Activated CD4-positive, alpha-beta T cell treated with anti-CD3 and anti-CD28 coated beads for 24 hours (primary cell): ENCODE measurements at places on chromosomes 3 and 15.

- DNase-seq, result no peak
Observed at GRCh38 chr3:172356427-172356826, 91.8 kb downstream of the GHSR start.

- DNase-seq, result no peak
Observed at GRCh38 chr3:26350853-26351252, 271.7 kb upstream of the LRRC3B start.

- DNase-seq, result no peak
Observed at GRCh38 chr15:59654046-59654445, 3.3 kb downstream of the GTF2A2 start.

- DNase-seq, result no peak
Observed at GRCh38 chr3:70606018-70606417, 293.6 kb upstream of the MDFIC2 start.

GRCh38 chr3:38130631-38131065 is 6.3 kb downstream of the ACAA1 start:
- no peak for DNase-seq

- DNase-seq, result no peak
Observed at GRCh38 chr3:74842141-74842540, 227.7 kb upstream of the CNTN3 start.

DNA sequence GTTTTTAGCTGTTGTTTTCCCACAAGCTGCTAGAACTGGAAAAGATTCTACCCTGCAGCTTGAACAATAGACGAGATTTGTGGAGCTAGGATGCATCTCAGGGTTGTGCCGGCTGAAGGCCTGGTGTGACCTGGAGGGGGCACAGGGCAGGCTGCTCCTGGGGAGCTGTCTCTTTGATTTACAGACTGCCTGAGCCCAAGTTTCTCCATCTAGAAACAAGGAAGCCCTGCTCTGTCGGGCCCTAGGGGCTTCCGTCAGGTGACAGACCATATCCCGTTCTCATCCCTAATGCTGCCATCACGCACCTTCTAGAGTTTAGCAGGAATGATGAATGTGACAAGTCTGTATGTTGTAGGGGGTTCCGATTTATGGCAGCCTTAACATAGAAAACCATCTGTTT is 7.9 kb upstream of the CPNE9 start:
- no peak for DNase-seq

- DNase-seq, result peak; percentile 57
Observed at GRCh38 chr3:195863121-195864061, 45.0 kb downstream of the TNK2 start.

DNA sequence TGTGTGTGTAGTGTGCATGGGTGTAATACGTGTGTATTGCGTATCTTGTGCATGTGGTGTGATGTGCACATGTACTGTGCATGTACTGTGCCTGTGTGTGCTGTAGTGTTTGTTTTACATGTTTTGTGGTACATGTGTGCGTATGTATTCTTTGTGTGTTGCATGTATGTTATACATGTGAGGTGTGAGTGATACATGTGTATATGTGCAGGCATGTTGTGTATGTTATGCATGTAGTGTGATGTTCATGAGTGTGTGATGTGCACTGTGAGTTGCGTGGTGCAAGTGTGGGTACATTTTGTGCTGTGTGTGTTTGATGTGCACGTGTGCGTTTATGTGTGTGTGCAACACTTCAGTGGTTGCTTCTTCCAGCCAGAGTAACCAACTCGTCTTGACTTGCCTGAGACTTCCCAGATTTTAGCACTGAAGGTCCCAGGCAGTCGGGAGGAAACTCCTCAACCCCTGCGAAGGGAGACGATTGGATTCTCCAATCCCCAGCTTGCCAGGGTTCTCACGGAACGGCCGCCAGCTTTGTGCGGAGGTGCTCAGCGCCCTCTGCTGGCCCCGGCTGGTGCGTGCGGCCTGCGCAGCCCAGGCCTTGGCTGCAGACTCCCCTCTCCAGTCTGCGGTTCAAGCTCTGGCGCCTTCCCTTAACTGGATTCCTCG is 3.6 kb downstream of the GALNT15 start:
- peak; percentile 64 for DNase-seq

DNA sequence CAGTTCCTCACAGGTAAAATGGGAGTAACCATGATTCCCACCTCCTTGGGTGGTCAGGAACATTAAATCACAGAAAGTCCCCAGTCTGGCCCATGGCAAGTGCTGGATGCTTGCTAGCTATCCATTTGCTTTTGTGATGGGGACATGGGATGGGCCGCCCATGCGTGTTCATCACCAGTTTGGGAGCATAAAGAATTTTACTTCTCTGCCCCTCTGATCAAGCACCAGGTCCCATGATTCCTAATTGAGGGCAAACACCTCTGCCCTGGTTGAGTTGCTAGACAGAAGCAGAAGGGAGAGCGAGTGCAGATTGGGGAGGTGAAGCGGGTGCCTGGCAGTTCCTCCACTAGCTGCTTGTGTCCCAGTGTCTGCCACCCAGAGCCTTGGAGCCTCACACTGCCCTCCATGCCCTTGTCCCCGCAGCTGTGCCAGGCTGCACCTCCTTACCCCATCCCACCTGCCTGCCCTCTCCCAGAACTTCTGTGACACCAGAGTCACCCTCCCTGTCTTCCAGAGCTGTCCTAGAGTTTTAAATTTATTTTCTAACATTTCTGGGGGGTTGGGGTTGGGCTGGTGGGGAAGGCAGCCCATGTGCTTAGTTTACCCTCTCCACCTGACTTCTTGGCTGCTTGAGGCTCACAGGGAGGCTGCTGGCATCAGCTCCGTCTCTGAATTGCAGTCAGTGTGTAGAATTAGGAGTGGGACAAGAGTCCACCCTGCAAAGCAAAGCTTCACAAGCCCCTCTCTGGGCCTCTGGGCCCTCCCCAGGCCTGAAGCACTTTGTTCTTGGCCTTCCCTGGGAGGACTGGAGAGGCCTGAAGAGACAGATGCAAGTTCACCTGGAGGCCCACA is 18.4 kb downstream of the CFAP100 start:
- DNase-seq, result no peak

GRCh38 chr15:55327387-55327786 is 8.4 kb downstream of the PIGB start:
- DNase-seq, result no peak

- DNase-seq, result no peak
Observed at GRCh38 chr3:55565521-55565920, 78.4 kb upstream of the WNT5A start.

- DNase-seq, result no peak
Observed at GRCh38 chr3:20576228-20576627, 390.2 kb upstream of the SGO1 start.

DNA sequence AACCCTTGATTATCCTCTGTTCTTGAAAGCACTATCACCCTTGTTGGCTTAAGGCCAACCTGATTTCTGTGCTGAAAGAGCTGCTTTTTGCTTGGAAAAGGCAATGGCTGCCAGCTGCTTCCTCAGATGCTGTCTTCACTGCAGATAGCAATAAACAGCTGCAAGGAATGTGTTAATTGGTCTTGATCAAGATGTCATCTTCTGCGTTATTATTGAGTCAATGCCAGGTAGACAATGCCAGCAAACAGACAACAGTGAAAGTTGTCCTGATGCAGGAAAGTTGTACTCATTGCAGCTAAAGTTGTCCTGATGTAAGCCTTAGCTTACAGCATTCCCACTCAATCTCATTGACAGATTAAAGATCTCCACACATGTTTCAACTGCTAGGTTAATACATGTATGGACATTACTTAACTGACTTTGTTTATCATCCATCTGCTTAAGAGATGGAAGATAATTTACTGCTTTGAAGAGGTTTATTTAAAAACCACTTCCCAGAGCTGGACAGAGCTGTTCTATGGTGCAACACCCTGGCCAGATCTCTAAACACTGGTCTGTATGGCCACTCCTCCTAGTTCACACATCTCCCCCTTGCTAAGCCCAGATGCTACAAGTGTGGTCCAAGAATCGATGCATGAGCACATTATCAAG is 251.0 kb upstream of the MCTP2 start:
- DNase-seq, result no peak

GRCh38 chr15:38535491-38536200 is 29.0 kb downstream of the RASGRP1 start:
- no peak for DNase-seq

- no peak for DNase-seq
Observed at GRCh38 chr3:171972871-171973348, 66.5 kb upstream of the FNDC3B start.

GRCh38 chr15:60594071-60594470 is 115.1 kb upstream of the ICE2 start:
- no peak for DNase-seq

- DNase-seq, result no peak
Observed at GRCh38 chr3:178583963-178584575, 47.8 kb downstream of the KCNMB2 start.

DNA sequence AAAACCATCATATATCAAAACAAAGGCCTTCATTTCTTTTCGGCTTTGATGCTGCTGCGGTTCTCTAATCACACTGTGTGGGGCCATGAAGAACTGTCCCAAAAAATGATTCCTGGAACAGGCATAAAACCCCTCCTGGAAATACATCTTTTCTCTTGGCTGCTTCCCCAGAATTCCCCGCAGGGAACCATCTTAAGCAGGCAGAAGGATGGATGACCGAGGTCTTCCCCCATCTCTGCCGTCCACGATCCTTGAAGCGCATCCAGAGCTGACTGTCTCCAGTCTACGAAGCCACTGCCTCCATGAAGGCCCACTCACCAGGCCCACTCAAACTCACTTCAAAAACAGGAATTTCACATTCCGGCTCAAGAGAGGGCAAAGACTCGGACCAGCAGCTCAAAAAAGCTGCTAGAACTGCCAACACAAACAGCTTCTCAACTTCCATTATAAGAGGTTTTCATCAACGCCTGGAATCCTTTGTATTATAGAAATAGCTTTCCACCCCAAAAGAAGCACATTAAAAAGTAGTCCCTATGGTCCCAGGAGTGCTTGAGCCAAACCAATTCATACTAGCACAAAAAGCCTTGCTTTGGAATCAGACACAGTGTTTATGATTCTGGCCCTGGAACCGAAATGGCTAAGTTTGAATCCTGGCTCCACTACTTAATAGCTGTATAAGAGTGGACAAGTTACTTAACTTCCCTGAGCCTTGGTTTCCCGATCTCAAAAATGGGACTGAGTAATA is 487.5 kb upstream of the WNT5A start:
- DNase-seq, result no peak
